Right cardiac atrium (tissue), 5 donors: ENCODE measurements at places on chromosomes 1 and 21. TPM values are rescaled to one million over a fixed set of nuclear protein-coding genes. Genes with fewer than 3 reads are reported as not detected.

- DNase-seq = no peak
These were observed 976.9 kb downstream of the BRINP3 start for GRCh38 chr1:189500778-189501177.

DNA sequence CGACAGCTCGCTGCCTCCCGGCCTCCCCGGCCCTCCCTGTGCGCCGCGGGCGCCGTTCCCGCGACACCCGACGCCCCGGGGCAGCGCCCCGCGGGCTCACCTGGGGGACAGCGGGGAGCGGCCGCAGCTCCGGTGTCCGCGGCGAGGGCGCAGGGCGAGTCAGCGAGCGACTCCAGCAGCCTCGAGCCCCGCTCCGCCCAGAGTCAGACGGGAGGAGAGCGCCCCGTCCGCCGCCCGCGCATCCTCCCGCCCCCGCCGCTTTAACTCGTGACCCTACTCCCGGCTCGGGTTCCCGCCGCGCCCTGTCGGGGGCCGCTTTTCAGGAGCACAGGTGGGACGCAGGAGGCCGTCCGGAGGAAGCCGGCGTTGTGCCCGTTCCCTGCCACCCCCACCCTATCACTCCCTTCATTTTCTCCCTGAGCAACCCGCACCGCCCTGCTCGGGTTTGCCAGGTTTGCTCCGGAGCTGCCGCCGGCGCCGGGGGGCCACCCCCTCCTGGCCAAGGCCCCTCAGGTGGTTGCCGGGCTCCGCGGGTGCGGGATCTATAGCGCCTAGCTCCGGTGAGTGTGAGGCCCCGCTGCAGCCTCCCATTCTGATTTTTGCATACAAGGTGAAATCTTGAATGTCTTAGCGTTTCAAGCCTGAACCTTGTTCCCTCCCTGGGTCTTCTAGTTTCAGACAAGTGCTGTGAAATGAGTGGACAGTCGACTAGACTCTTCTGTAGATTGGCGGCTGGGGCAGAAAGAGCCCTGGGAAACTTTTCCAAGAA is at the start of gene MCOLN3:
MCOLN3 (minus strand) TSS at position 205 of the 769 bp plus-strand sequence. CDS start 3,140 bp downstream, outside the sequence.
- DNase-seq = peak; percentile 71

DNA sequence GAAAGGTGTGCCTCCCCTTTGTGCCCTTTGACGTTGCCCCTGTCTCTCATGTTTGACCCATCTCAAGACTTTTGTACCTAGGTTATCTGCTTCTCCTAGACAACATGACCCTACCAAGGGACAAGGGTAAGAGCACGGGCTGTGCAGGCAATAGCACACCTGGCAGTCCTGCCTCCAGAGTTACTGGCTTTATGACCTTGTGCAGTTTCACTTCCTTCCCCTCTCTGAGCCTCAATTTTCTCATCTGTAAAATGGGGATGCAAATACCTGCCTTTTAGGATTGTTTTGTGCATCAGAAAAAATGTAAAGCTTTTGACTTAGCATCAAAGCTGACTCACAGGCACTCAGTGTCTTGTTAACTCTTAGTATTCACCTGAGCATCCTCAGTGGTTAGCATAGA is 36.4 kb downstream of the ELK4 start:
- DNase-seq = no peak

LYPD8 gene
- not detected for total RNA-seq

DNA sequence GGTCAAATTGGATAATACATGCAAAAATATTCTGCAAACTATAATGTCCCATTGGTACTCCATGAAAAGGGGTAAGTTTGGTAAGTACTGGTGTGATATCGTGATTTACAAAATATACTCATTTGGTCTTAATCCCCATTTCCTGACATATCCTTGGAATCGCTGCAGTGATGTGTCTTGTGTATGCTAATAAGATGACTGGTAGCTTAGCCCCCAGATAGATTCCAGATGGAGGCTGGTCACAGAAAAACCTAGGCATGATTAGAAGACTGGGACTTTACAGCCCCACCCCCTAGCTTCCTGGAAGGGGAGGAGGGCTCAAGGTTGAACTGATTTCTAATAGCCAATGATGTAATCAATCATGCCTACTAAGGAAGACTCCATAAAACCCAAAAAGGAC is 3.0 kb downstream of the VAMP4 start:
- DNase-seq = no peak

DNA sequence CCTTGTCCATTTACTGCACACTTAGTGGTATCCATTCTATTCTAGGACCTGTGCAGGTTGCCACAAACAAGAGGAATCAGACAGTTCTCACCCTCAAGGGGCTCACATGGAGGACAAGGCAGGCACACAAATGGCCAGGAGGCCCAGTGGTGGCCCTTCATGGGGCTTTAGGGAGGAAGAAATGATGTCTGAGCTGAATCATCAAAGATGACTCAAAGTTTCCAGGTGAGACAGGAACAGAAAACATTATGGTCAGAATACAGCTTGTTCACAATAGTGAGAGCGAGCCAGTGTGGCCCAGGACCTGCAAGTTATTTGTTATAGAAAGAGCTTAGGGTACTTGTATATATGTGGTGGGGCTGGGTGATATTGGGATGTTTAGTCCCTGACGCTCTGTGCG is 26.4 kb downstream of the SHISAL2A start:
- DNase-seq = no peak

DNA sequence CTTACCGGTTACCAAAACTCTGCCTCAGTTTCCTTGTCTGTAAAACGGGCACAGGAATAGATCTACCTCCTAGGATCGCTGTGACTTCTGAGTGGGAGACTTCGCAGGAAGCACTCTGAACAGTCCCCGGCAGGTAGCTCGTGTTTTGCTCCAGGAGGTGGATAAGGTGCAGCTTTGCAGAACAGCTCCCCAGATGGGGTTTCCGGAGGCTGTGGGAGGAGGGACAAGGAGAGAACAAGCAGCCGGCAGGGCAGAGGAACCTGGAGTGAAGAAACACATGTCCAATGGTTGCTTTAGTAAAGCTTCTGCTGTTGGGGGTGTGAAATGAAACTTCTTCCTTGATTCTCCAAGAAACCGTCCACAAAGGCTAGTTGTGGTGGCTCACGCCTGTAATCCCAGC is 95.5 kb upstream of the TARDBP start:
- no peak for DNase-seq

GRCh38 chr1:220755309-220755708 is 7.2 kb downstream of the MTARC2 start:
- DNase-seq = no peak

DNA sequence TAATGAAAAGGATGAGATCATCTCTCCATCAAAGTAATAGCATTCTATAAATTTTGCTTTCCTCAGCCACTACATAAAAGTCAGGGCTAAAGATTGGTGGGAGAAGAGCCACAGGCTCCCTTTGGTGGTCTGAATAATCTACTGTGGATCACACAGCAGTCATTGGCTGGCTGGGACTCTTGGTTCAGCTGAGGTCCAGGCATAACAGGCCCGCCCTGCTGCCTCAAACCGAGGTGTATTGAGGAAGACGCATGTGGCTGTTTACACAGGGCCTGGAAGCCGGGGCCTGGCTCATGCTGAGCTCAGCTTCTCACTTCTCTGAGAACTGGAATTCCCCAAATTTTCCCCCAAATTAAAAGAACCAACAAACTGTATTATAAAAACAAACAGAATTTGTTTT is 139.2 kb downstream of the PTPRC start:
- peak; percentile 52 for DNase-seq
